Small intestine (tissue), 16 donors: ENCODE measurements at places on chromosomes 7 and 10.

DNA sequence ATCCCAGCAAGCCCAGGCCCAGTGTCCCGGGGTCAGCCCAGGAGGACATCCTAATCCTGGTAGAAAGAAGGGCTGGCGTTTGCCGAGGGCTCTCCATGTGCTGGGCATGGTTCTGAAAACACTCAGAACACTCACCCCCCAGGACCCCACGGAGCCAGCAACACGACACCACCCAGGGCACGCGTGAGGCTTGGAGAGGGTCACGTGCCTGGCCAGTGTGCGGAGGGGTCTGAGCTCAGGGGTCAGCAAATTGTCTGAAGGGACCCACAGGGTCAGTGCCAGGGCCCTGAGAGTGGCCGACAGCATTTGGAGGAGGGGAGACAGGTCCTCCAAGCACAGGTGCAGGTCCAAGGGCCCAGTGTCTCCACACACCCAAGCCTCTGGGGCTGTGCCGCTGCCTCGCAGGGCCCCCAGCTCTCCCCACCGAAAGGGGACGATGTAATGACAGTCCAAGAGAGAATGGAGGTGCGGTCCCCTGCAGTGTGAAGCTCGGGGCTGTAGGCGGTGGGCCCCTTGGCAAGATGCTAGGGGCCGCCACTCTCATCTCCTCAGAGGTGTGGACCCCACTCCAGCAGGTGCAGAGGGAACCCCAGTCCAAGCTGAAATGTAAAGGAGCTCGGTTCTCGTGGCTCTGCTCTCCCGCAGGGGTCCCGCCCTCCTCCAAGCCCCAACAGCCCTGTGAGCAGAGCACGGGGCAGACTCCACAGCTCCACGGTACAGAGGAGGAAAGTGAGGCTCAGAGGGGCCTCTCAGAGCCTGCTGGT, 7.8 kb downstream of the FOXL3 start:
- DNase-seq, result no peak

GRCh38 chr7:30920021-30920583, 8.4 kb downstream of the AQP1 start:
- no peak for DNase-seq

- DNase-seq, result no peak
Measured at GRCh38 chr10:111297351-111297848, 220.6 kb downstream of the ADRA2A start.

DNA sequence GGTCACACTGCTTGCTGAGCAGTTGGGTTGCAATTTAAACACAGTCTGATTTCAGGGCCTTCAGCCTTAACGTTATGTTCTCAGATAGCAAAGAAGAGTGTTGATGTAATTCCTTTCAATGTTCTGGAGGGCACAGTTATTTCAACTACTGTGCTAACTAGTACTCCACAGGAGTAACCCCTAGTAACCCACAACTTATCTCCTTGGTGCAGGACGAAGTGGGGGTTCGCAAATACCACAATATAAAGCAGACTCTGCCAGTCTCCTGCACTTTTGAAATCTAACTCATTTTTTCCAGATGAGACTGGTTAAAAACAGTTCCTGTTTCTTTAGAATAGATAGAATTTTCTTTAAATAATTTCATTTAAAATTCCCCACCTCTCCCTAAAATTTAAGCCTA, 47.1 kb upstream of the NCAPG2 start:
- DNase-seq, result no peak

DNA sequence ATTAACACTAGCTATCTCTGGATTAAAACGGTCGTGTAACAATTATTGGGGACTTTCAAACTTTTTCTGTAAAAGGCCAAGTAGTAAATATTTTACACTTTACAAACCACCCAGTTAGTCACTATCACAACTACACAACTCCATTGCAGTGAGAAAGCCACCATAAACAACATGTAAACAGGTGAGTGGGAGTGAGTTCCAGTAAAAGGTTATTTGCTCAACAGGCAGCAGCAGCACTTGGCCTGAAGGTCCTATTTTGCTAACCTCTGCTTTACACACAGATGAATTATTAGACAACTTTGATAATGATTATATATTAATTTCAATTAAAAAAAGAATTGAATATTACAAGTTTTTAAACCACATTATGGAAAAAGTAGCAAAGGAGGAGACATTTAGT, 15.8 kb upstream of the AGMO start:
- no peak for DNase-seq

DNA sequence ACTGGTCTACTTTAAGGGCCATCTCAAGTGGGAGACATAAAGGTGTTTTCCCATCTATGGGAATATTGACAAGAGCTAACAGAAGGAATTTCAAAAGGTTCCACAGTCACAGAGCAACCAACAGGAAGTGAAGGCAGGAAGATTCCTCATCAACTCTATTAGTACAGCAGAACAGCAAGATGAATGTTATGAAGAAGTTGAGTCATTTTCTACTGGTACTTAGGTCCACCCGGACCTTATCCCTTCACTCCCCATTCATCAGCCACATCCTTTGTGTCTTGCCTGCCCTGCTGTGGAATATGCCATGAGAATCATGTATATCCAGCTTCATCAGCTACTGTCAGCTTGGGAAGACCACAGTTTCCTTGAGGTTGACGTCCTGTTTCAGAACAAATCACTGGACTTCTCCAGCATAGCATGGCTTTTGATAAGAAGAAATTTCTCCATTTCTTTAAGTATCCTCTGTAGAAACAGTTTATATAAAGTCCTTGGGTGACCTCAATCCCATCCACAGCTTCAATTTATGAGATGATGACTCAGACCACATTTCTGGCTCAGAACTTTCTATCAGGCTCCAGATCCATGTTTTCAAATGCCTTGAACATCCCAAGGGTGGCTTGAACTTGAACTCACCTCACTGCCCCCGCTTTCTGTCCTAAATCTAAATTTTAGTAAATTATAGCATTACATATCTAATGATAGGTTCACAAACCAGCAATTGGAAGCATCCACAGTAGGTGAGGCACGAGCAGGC, 84.9 kb upstream of the AGK start:
- DNase-seq, result no peak

GRCh38 chr7:111741811-111742240, 179.5 kb upstream of the IMMP2L start:
- DNase-seq, result peak; percentile 76

- no peak for DNase-seq
Measured at GRCh38 chr7:155490697-155491628, 33.0 kb downstream of the EN2 start.
